ENCODE measurements at places on chromosomes 6 and 20. TPM values are rescaled to one million over a fixed set of nuclear protein-coding genes. Genes with fewer than 3 reads are reported as not detected.
A peak's percentile ranks its signal among the peaks of the same experiment; 100 is the strongest.

GRCh38 chr20:25237610-25238318, 10.1 kb upstream of the PYGB start:
- DNase-seq, result peak; percentile 60

Gene PLEKHG1
- total RNA-seq, result 1.8 TPM

GRCh38 chr20:4243071-4243470, 227.7 kb upstream of the RNF24 start:
- DNase-seq, result no peak

GRCh38 chr20:32737371-32738223, 5.7 kb downstream of the COMMD7 start:
- DNase-seq, result no peak

GRCh38 chr20:56764671-56765070, 135.6 kb downstream of the TFAP2C start:
- DNase-seq, result no peak

DNA sequence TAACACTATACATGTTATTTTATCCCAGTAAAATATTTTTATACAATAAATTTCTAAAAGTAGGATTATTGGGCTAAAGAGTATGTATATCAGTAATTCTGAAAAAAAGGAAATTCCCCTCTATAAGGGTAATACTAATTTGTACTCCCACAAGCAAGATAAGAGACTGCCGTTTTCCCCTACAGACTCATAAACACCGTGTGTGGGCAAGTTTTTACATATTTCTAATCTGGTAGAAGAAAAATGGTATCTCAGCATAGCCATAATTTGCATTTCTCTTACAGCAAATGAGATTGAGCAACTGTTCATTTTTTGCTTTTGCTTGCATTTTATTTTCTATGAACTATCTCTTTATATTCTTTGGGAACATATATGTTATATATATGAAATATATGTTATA, 26.0 kb upstream of the MYMX start:
- no peak for DNase-seq

DNA sequence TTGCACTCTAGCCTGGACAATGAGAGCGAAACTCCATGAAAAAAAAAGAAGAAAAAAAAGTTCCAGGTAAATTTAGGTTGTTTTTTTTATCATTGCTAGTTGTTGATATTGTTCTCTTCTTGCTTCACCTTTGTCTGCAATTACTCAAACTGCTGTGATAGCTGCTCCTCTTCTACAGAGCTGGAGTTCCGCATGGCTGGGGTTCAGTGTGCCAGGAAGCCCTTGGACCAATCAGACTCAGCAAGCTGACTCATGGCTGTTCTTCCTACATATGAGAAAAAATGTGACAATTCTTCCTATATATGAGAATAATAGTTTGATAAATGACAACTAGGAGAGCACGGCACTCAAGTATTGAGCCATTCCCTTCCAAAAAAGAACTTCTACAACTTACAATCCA, 28.4 kb downstream of the DPPA5 start:
- no peak for DNase-seq

GRCh38 chr6:73739096-73739495, 43.1 kb downstream of the CD109 start:
- no peak for DNase-seq

Gene RFX6
- not detected for total RNA-seq

DNA sequence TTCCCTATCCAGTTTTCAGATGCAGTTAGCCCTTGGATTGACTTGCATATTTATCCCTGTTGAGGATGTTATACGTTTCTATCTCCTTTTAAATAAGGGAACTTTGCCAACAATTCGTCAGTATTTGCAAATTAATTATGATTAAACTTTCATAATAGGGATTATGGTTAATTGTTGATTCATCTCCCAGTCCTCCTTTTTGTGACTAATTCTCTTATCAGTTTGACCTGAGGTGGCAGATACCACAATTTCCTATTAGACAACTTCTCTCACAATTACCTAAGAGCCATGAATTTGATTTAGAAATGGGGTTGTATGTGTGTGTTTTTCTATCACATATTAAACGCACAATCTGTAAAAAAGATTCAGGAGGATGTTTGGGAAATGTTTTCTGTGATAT, 172.9 kb downstream of the LAMA2 start:
- DNase-seq, result no peak

Gene POM121L2
- not detected for total RNA-seq

Gene GABRR1
- not detected for total RNA-seq

DNA sequence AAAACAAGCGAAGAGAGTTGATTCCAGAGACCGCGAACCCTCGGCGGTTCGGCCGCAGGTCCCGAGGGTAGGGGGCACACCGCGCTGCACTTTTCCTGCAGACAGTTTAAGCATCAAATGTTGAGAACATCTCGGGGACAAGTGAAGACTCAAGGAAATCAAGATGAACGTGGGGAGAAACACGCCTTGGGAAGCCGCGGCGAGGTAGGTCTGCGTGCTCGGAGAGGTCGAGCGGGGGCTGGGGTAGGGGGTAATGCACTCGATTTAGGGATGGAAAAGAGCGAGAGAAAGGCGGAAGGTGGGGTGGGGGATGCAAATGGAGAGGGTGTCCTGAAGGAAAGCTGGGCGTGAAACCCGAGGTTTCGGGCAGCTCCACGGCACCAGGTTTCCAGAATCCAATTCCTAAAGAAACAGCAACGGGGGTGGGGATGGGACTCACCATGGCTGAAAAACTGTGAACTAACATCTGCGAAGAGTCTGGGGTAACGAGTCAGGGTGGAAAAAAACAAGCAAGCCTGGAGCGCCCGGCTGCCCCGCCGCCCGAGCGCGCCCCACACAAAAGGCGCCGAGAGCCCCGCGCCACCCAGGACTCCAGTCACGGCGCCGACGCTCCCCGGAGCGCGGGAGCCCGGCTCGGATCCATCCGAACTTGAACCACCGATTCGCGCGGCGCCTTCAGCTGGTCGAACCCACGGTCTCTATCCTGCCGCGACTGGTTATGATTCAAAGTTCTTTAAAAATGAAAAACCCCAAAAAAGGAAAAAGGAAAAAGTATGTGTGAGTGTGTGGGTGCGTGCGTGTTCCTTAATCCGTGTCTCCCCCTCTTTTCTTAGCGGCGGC, 3.5 kb downstream of the TFAP2A start:
- no peak for DNase-seq

- DNase-seq, result no peak
These were observed 3.0 kb downstream of the ENPP3 start for GRCh38 chr6:131640100-131640499.

DNA sequence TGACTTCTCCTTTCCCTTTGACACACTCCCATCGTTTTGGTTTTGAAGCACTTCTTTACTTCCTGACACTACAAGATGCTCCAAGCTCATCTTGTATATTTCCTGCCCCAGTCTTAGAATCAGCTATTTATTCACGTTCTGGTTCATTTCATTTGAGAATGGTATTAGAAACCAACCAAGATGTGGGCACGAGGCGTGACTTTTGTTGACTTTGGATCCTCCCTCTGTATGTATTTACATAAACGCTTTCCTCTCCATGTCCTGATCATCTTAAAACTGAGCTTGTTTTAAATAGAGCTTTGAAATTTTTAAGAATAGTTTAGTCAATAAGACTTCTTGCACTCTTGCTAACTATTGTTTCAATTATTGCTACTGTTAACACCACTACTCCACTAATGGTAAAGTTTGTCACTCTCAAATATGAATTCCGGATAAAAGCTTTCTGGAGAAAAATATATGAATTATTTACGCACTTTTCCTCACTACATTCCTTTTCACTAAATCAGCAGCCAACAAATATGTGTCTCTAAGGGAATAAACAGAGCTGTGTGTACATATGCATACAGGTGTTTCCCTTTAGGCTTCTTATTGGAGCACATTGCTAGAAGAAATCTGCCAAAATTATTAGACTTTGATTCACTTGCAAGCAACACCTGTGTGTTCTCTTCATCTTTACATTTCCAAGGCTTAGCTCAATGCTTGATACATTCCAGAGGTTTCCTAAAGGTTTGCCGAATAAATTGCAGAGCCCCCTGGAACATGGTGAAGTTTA, 77.3 kb upstream of the TMEM244 start:
- DNase-seq, result no peak
